HTR-8/SVneo (cell line): ENCODE measurements at places on chromosomes 6 and 20.

GRCh38 chr20:33853507-33853813, 42.3 kb downstream of the CHMP4B start:
- DNase-seq: no peak

- DNase-seq: no peak
Observed at GRCh38 chr6:92810913-92811312, 608.4 kb downstream of the EPHA7 start.

GRCh38 chr20:32208499-32209154, 947 bp downstream of the POFUT1 start:
- no peak for DNase-seq

DNA sequence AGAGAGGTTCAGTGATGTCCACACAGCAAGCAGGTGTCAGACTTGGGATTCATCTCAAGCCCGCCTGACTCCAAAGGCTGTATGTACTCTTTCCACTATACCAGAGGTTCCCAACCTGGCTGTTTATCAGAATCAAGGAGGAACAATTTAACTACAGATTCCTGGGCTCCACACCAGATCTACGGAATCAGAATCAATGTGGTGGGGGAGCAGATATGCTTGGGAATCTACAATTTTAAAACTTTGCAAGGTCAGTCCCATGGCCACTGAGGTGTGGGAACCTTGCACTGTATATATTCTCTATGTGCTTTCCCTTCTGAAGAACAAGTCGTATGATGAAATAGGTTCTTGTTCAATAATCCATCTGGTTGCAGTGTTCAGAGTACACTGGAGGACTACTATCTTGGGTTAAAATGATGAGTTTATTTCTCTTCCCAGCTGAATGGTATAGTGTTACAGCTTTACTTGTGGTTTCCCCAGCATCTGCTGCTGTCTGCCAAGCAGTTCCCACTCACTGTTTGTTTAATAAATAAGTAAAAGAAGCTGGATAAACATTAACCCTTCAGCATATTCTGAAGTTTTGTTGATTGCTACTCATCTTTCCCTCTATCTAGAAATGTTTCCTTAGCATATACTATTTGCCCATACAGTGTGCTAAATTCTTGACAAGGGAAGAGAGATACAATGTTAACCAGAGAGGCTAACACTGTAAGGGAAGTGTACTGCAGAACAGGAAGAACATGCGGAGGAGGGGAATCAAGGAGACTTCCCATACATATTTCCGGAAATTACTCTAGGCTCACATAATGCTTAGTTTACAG, 9.9 kb downstream of the TTI1 start:
- no peak for DNase-seq

GRCh38 chr20:5067877-5068645, 51.7 kb downstream of the PCNA start:
- no peak for DNase-seq

DNA sequence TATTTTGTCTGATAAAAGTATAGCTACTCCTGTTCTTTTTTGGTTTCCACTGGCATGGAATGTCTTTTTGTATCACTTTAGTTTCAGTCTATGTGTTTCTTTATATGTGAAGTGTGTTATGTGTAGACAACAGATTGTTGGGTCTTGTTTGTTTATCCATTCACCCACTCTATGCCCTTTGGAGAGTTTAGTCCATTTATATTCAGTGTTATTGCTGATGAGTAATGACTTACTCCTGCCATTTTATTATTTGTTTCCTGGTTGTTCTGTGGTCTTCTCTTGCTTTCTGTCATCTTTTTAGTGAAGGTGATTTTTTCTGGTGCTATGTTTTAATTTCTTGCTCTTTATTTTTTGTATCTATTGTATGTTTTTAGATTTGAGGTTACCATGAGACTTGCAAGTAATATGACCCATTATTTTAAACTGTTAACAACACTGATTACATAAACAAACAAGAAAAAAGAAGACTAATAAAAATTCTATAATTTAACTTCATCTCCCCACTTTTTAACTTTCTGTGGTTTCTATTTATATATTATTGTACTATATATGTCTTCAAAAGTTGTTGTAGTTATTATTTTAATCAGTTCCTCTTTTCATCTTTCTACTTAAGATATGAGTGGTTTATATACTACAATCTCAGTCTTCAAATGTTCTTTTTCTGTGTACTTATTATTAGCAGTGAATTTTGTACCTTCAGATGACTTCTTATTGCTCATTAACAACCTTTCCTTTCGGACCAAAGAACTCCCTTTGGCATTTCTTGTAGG, 323.4 kb downstream of the BTBD9 start:
- DNase-seq: no peak

- DNase-seq: peak; percentile 40
Observed at GRCh38 chr6:37788259-37788658, 31.3 kb upstream of the ZFAND3 start.

DNA sequence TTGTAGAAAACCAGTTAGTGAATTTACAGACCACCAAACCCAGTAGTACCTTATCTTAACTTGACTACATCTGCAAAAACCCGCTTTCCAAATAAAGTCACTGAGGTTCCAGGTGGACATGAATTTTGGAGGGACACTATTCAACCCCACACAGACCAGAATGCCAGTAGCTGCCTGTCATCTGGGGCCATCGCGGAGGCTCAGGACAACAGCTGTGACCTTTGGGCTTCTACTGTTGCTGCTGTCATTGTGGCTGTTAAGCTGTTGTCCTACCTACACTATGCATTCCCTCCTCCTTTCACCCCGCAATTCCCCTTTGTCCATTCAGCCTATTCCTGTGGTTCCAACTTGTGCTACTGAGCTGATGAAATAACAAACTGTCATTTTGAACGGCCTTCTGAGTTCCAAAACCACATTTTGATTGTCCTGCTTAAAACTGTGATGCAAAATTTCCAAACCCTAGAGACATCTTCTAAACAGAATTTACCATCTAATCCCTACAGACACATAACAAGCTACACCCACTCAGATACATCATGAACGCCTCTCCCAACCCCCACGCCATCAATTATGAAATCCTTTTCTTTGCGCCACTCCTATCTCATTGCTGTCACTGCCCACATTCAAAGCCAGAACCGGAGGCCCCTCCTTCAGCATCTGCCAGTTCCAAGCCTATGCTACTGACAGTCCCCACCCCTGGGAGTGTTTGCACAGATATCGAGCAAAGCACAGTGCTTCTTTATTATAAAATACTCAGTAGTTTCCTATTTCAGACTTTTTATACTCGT, 125.0 kb downstream of the C6orf118 start:
- no peak for DNase-seq

- no peak for DNase-seq
Observed at GRCh38 chr6:44202972-44203750, 13.6 kb upstream of the MYMX start.

GRCh38 chr6:168136001-168136400, 57.0 kb upstream of the FRMD1 start:
- DNase-seq: no peak

- DNase-seq: peak; percentile 89
Observed at GRCh38 chr20:5065879-5066383, 53.8 kb downstream of the PCNA start.

- no peak for DNase-seq
Observed at GRCh38 chr20:38872036-38872435, 54.2 kb upstream of the FAM83D start.

DNA sequence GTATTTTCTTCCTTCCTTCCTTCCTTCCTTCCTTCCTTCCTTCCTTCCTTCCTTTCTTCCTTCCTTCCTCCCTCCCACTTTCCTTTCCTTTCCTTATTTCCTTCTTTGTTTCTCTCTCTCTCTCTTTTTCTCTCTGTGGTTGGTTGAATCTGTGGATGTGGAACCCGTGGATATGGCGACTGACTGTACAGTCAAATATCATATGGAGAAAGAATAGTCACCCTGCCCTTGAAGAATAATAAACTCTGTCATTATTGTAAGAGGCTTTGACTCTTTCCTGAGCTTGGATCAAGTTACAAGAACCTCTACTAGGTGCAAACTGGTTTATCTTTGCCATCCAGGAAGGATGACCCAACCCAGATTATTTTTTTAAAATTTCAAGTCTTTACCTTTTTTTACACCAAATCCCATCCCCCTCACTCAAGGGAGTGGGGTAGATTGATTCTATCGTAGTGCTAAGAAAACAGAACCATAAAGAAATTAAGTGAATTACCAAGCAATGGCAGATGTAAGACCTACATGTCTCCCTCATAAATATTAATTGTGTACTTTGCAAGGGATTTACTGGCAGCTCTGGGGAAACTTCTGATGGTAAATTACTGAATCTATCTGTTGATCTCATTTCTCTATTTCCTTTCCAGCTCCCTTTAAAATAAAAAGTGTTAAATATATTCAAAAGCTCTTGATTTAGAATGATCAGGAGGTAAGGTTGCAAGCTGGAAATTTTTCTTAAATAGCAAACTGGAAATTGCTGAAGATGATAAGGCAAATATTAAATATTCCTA, 667.5 kb downstream of the UTRN start:
- DNase-seq: no peak

GRCh38 chr6:169406034-169406433, 152.4 kb upstream of the THBS2 start:
- no peak for DNase-seq

DNA sequence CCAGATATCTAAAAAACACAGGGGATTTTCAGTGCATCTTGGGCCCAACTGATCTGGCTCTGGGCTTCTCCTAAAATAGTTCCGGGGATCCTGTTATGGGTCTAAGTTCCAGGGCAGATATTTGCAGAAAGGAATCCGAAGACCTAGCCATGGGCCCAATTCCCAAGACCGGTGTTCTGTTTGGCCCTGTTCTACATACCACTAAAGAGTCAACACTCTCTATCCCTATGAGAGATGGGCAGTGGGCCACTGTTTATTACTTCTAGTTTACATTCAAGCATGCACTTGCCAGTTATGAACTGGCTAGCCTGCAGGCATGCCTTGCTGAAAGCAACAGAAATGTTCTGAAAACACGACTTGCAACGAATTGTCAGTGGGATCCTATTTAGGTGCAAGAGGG, 87.4 kb upstream of the PLCB4 start:
- DNase-seq: no peak

- DNase-seq: no peak
Observed at GRCh38 chr6:42899871-42900270, 16.0 kb upstream of the PTCRA start.
